GOT3 (cell line): ENCODE measurements at places on chromosomes 2 and 18.

DNA sequence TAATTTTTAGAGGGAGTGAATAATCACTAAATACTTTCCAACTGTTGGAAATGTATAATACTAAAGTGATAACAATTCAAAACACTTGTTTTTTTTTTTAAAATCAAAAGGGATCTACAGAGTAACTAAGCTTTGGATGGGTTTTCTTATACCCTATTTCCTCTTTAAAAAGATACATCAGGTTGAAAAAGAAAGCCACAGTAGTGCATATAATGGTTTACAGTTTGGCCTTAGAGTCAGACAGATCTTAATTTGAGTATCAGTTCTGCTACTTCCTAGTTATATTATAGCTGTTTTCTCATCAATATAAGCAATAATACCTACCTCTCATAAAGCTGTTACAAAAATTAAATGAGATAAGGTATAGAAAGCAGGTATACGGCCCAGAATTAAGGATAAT lies 28.5 kb downstream of the PSME4 start:
- no peak for DNase-seq

GRCh38 chr18:73981796-73982195 lies 165.8 kb downstream of the FBXO15 start:
- no peak for DNase-seq

DNA sequence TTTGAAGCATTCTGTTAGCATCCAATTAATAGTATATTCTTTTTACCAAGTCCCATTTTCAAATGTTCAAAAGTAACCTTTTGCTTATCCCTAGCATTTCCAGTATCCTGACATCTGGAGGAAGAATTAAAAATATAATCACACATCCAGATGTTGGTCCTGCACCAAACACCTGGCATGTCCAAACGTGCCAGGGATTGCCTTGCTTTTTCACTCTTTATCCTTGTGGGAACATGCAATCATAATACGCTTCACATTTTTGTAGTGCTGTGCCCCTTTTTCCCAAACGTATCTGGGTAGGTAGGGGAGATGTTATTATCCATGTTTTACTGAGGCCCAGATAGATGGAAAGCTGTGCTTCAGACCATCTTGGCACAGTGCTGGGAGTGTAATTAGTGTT lies 133.0 kb downstream of the TPGS2 start:
- DNase-seq, result no peak

GRCh38 chr2:233117351-233117750 lies 57.2 kb downstream of the INPP5D start:
- no peak for DNase-seq

DNA sequence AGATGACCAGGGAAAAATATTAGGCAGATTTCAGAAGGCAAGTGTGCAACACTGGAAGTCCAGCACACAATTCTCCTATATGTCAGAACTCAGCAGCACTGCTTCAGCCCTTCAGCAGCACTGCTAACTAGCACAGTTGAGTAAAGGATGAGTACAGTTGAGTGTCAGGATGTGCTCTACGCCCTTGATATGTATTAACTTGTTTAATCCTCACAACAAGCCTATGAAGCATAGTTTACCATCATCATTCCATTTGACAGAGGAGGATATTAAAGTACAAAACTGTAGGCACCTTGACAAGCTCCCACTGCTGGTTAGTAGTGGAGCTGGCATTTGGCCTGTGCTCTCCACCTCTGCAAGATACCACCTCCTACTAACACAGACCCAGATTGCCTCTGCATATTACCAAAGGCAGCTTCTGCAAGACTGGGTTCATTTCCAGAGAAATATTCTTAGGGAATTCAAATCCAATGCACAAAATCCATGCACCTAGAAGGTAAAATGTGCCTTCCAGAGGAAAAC lies 230.8 kb downstream of the ANAPC1 start:
- DNase-seq, result no peak
